ENCODE measurements at places on chromosomes 6 and 20.

GRCh38 chr6:28600245-28600644 is 74.6 kb downstream of the GPX5 start:
- DNase-seq = no peak

GRCh38 chr20:6401893-6402557 is 279.2 kb upstream of the FERMT1 start:
- DNase-seq = no peak

GRCh38 chr6:79385333-79385732 is 150.9 kb upstream of the HMGN3 start:
- DNase-seq = no peak

- DNase-seq = no peak
These were observed 1.6 kb downstream of the SRPK1 start for GRCh38 chr6:35919085-35919826.

DNA sequence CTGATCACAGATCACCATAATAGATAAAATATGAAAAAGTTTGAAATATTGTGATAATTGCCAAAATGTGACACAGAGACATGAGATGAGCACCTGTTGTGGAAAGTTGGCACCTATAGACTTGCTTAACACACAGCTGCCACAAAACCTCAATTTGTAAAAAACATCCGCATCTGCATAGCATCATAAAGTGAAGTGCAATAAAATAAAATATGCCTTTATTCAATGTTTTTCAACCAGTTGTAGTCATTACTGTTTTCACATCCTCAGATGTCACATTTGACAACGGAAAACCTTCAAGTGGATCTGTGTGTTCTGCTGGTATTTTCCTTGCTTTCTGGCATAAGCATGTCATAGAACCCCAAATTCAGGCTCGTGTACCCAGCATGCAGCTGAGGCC is 50.2 kb upstream of the IFNGR1 start:
- DNase-seq = no peak

- DNase-seq = no peak
These were observed 36.9 kb upstream of the CCDC28A start for GRCh38 chr6:138736640-138737039.

All from amygdala (tissue), 56 donors.